ENCODE measurements at places on chromosomes 12 and 14.
A peak's percentile ranks its signal among the peaks of the same experiment; 100 is the strongest.

GRCh38 chr12:125403843-125404242 lies 338.6 kb downstream of the AACS start:
- DNase-seq = no peak

- DNase-seq = no peak
Measured at GRCh38 chr14:90641615-90642243, 174.5 kb downstream of the TTC7B start.

DNA sequence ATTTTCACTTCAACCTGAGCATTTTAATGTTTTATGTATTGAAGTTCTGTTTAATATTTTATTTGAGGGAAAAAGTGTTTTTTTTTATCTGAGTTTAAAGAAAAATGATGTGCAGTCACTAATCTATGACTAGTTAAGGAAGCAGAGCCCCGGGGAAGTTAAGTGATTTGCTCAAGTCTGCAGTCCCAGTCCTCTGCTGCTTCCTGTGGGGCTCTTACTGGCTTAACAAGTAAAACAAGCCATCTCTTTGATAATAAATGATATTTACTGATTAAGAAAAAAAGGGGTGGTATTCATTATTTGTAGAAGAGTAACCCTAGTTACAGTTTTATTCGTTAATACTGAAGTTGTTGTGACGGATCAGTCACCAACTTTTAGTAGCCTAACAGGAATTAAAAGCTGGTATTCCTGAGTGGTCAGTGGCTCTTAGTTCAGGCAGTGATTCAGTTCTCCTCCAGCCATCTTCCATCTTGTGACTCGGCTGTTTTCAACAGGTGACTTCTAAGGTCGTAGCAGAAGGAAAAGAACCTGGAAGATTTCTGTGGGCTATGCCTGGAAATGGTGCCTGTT lies 21.7 kb downstream of the BICDL1 start:
- peak; percentile 55 for DNase-seq

DNA sequence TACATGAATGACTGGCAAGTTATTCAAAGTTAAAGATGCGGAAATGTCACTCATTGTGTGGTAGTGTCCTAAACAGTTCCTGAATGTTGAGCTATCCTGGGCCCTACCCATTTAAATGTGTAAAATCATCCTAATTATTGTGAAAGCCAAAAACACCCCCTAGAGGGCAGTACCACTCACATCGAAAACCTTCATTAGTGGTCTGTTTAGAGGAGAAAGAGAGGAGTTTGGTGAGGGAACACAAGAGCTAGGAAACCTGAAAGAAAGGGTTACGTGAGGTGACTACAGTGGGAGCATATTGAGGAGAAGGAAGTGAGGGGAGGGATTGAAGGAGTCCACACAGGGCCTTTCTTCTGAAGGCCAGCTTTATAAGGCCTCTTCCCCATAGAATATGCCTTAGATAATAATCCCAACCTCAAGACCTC lies 2.5 kb upstream of the TEP1 start:
- peak; percentile 70 for DNase-seq

GRCh38 chr12:102484017-102484416 lies 3.7 kb upstream of the IGF1 start:
- DNase-seq = no peak

GRCh38 chr12:54870617-54871016 lies 16.3 kb downstream of the MUCL1 start:
- DNase-seq = no peak

DNA sequence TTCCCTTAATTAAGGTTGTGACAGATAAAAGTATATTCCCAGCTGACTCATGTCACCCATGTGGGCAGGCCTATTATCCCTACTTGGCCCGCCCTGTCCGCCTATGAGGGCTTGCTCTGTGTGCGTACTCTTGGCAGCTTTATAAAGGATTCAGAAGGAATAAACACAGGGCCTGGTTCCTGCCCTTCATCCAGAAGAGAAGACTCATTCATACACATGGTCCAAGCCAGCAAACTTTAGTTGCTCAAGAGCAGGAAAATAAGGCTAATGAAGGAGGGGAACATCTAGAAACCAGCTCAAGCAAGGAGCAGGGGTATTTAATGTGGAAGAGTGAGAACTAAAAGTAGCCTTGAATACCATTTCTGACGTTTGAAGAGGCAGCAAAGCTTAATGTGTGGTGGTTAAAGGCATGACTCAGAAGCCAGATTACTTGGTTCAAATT lies 141.9 kb downstream of the CRADD start:
- no peak for DNase-seq

GRCh38 chr14:102103062-102103695 lies 16.3 kb upstream of the HSP90AA1 start:
- DNase-seq = no peak

- no peak for DNase-seq
Measured at GRCh38 chr12:43214166-43214565, 337.8 kb downstream of the ADAMTS20 start.

DNA sequence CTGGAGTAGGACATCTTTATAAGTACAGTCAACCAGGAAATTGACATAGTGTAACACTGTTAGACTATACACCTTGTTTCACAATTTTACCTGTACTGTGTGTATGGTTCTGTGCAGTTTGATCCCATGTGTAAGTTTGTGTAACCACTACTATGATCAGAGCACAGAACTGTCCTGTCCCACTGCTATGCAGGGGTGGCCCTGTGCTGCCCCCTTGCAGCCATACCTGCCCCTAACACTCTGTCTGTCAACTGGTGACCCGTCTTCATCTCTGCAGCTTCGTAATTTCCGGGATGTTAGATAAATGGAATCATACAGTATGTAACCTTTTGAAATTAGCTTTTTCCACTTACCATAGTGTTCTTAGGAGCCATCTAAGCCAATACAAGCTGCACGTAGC lies 58.7 kb upstream of the RD3L start:
- DNase-seq = no peak

DNA sequence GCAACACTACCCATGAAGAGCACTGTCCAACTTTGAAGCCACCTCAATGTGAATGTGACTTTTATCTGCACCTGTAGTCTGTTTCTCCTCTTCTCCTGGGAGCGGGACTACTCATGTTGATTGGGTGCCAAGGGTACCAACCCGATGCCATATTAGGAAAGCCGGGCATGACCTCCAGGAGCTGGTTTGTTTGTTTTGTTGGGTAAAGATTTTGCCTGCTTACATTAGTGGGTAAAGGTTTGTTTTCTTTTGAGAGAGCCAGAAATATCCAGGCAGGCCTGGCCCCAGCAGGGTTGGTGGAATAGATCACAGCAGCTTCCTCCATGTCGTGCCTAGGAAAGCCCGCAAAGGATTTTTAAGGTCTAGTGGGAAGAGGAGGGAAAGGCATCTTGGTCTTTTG lies 19.7 kb upstream of the ITPK1 start:
- DNase-seq = no peak

GRCh38 chr12:80264386-80264785 lies 165.0 kb downstream of the OTOGL start:
- no peak for DNase-seq

DNA sequence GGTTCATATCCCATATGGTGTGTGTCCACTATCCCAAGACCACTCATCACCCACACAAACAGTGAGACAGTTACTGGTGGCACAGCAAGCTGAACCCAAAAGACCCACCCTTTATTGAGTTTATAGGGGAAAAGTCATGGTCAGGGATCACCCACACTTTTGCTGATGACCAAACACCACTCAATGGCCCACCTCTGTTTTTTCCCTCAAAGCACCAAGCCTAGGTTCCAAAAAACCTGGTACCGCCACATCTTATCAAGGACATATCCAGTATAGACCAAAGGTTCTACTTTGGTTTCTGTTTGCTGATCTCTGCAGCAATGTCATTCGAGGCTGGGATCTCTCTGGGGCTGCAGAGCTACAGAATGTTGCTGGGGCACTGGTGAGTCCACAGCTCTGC lies 19.7 kb upstream of the OR6S1 start:
- no peak for DNase-seq

- DNase-seq = no peak
Measured at GRCh38 chr12:5335069-5335468, 96.8 kb upstream of the NTF3 start.

DNA sequence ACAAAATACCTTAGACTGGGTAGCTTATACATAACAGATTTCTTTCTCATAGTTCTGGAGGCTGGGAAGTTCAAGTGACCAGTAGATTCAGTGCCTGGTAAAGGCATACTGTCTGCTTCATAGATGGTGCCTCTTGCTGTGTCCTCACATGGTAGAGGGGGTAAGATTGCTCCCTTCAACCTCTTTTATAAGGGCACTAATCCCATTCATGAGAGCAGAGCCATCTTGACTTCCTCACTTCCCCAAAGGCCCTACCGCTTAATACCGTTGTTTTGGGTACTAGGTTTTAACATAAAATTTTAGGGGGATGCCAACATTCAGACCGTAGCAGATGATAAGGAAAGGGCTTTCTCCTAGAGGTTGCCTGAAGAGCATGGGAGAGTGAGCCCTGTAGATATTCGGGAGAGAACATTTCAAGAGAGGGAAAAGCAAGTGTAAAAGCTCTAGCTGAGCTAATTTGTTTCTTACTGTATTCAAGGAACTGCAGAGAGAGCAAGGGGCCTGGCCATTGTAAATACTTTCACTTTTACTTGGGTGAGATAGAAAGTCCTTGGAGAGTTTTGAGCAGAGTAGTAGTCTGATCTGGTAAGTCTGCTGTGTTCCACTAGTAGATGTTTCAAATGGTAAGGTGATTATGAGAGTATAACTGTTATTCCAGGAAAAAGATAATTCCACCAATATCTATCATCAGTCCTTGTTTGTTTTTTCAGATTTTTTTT lies 27.3 kb downstream of the FRS2 start:
- DNase-seq = peak; percentile 14

GRCh38 chr12:30988646-30989286 lies 62.2 kb downstream of the TSPAN11 start:
- no peak for DNase-seq

DNA sequence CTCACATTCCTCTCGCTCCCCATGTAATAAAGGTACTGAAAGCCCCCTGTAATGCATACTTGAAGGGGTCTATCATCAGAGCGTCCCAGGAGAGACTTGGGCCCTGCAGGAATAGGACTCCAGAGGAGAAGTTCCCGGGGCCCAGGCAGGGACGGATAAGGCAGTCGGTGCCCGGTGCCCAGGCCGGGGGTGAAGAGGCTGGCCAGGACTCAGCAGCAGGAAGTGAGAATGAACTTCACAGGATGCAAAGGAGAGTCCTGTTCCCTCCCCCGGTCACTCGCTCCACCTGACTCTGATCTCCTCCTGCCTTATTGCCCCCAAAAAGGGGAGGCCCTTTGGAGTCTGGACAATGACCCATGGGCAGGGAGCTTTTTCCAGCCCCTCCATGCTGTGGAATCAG lies 40.2 kb downstream of the LRRC74A start:
- DNase-seq = no peak

GRCh38 chr14:96564389-96564788 lies 62.2 kb downstream of the PAPOLA start:
- no peak for DNase-seq

DNA sequence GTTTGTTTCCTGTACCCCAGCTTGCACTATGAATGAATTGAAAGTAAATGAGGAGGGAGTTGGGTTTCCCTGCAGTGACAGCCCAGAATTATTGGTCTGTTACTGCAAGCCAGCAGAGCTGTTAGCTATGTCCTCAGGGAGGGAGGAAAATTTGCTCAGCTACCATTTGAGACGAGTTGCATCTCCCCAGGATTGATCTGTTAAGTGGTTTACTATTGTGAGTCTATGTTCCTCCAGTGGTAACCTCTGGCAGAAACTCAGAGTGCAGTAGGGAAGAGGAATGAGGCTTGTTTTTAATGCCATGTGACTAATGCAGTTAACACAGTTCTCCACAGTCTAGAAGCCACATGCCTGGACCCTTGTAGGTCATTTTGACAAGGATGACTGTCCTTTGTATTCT lies 173.9 kb downstream of the SLC15A4 start:
- DNase-seq = no peak

GRCh38 chr12:65653946-65654629 lies 170.2 kb upstream of the HMGA2 start:
- DNase-seq = no peak

- no peak for DNase-seq
Measured at GRCh38 chr14:25396128-25396527, 346.2 kb upstream of the STXBP6 start.

- DNase-seq = no peak
Measured at GRCh38 chr14:86540636-86541247, 1010.8 kb downstream of the FLRT2 start.

DNA sequence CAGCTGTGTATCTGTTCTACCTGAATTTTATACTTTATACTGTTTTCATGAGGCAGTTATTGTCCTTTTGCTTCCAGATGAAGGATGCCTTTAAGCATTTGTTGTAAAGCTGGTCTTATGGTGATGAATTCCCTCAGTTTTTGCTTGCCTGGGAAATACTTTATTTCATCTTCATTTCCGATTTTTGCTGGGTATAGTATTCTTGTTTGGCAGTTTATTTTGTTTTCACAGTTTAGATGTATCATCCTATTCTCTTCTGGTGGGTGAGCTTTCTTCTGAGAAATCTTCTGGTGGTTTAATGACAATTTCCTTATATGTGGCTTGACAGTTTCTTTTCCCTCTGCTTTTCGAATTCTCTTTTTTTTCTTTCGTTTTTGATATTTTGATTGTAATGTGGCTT lies 188.1 kb downstream of the NUBPL start:
- no peak for DNase-seq

- DNase-seq = no peak
Measured at GRCh38 chr12:25438638-25439037, 114.4 kb downstream of the LMNTD1 start.

- DNase-seq = no peak
Measured at GRCh38 chr12:68479261-68479895, 131.3 kb upstream of the RAP1B start.

GRCh38 chr14:51205486-51205885 lies 34.6 kb upstream of the TMX1 start:
- DNase-seq = no peak

DNA sequence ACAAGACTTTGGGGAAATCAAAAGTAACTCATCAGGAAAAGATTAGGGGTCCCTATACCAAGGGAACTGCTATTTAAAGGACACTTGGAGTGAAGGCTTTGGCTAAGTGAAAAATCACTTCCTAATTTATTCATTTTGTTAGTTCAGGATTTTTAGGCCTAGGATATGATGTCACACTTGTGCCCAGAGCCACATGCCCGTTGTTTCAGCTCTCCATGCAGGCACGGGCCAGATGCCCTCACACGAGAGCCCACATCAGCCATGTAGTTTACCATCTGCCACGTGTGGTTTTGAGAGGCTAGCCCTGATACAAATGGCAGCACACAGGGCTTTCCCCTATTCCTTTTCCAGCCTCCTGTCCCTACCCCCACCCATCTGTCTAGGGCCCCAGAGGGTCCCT lies 11.9 kb upstream of the LRP1-AS start:
- DNase-seq = no peak

- no peak for DNase-seq
Measured at GRCh38 chr12:128702371-128702770, 121.4 kb downstream of the SLC15A4 start.

Data from CD4-positive, alpha-beta T cell treated with Interleukin-2 at 100 ng/mL for 4 hours (primary cell).